Bronchial smooth muscle cell (primary cell): ENCODE measurements at places on chromosomes 2 and 18. TPM values are rescaled to one million over a fixed set of nuclear protein-coding genes. Genes with fewer than 3 reads are reported as not detected.

ADAM23 gene
- 6.3 and 11.1 TPM in 2 replicates for total RNA-seq

PELI1 gene
- total RNA-seq = 4.2 and 6.0 TPM in 2 replicates

NETO1 gene
- total RNA-seq = 0.16 TPM in 1 of 2 replicates, not detected in the other

EGR4 gene
- total RNA-seq = under 0.01 TPM in 1 of 2 replicates, not detected in the other

FOSL2 gene
- 26.6 and 33.7 TPM in 2 replicates for total RNA-seq

ERBB4 gene
- 0.32 TPM in 1 of 2 replicates, not detected in the other for total RNA-seq

KCNE4 gene
- total RNA-seq = 7.1 and 8.5 TPM in 2 replicates

CRYGC gene
- total RNA-seq = not detected in 2 replicates

ZNG1B gene
- total RNA-seq = 59.7 and 95.2 TPM in 2 replicates
